ENCODE measurements at places on chromosomes 12 and 14.
A peak's percentile ranks its signal among the peaks of the same experiment; 100 is the strongest.

GRCh38 chr12:97643924-97644323 is 181.3 kb downstream of the RMST start:
- DNase-seq: peak; percentile 6

DNA sequence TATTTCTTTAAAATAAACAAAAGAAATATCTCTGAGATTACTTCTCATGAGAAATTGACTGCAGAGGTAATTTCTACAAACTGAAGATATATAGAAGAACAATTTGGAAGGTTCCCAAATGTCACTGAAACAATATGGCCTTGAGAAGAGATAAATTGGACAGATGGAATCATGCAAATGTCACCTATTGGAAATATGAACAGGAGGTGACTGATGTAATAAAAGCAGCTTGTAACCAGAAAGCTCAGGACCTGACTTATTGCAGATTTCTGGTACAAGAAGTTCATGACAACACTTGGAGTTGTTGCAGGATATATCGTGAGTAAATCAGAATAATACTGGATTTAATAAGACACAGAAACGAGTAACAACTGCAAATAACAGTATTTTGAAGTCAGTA is 93.3 kb upstream of the TRHDE start:
- DNase-seq: no peak

GRCh38 chr14:79379266-79379665 is 832.0 kb downstream of the DIO2 start:
- no peak for DNase-seq

DNA sequence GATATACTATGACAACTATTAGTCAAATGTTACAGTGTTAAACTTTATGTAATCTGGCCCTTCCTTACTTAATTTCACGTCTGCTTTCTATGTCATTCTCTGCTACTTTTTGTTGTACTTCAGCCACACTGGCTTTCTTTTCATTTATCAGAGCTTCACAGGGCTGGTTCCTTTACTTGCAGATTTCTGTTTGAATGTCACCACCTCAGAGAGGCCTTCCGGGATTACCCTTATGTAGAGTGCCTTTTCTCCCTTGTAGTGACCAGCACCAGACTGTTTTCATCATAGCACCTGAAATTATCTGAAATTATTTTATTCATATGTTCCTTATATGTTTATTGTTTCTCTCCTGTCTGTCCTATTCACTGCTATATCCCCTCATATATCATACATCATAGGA is 75.4 kb downstream of the TAOK3 start:
- DNase-seq: no peak

- DNase-seq: no peak
These were observed 7.5 kb upstream of the CDCA4 start for GRCh38 chr14:105028251-105028927.

DNA sequence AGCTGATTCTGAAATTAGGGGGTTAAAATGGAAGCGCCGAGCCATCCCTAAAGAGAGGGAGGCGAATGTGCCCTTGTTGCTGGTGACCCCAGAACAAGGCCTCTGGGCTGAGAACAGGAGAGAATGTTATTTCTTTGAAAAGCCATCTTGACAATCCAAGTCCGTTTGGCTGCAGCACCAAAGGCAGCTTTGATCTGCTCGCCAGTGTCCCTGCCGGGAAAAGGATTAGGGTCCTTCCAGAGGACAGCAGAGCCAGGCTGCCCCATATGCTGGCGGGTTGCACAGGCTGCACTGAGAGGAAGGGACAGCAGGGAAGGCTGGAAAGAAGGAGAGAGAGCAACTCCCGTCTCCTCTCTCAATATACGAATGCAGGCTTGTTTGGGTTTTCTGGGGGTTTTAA is 141.7 kb downstream of the TMEM132C start:
- DNase-seq: no peak

DNA sequence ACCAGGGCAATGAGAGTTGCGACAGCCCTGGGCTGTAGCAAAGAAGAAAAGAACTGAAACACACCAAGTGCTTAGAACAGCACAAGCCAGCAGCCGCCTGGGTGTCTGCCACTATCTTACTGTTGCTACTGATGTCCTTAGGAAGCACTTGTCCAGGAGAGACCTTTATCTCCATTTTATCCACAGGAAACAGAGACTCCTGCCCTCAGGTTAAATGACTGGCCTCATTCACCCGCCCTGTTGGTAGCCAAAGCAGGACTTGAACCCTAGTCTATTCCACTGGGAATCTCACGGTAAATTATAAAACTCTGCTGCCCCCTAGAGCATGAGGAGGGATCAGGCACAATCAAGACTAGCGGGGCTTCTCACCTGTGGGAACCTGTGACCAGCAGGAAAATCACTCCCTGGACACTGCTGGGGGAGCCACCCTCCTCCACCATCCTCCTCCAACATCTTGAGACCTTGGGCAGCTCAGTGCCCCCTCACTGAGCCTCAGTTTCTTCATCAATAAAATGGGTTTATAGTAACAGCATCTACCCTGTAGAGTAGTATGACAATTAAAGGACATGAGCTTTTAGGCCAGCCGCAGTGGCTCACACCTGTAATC is 20.5 kb upstream of the TESC start:
- no peak for DNase-seq

DNA sequence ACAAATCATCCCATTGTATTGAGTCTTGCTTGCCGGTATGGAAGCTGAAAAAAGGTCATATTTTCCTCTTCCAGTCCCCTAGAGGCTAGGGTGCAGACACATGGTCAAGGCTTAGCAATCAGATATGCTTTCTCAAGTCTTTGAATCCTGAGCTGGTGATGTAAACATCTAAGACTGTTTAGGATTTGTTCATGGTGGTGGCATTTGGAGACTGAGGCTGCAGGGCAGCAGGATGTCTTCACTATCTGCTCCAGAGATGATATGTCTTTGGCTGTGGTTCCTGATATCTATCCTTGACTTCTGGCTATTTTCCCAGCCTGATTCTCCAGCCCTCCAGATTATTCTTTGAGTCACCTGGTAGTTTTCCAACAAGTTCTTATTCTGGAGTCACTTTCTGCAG is 50.5 kb upstream of the DACT1 start:
- DNase-seq: no peak

DNA sequence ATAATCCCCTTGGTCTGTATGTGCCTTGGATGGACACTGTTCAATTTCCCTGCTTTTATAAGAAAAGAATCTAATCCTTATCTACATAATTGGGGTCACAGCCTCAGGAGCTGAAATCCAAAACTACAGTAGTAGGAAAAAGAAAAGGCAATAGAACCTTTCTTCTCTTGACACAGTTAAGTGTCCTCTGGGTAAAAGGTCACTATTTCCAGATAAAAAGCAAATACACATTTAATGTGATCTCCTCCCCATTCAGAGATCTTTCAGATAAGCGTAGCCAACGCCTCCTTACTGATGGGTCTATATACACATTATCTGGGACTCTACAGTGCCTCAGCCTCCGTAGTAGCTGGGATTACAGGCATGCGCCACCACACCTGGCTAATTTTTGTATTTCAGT is 73.4 kb downstream of the CLIP1 start:
- no peak for DNase-seq

- peak; percentile 8 for DNase-seq
These were observed 14.6 kb downstream of the PCNX4 start for GRCh38 chr14:60106339-60106738.

DNA sequence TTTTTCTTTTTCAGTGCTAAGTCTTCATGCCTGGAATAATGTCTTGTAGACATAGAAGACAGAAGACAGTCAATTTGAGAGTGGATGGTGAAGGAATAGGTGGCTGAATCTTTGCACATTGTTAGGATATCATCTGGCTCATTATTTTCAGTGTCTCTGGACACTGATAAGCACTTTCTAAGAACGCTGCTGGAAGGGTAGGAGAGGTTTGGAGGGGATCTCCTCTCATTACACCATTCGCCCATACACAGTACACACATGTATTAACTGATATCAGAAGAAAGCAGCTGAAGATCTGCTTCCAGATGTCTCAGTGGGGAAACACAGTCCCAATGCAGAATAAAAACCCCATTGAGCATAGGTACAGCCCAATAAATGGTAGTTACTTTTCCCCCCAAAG is 461.1 kb upstream of the DCN start:
- no peak for DNase-seq

DNA sequence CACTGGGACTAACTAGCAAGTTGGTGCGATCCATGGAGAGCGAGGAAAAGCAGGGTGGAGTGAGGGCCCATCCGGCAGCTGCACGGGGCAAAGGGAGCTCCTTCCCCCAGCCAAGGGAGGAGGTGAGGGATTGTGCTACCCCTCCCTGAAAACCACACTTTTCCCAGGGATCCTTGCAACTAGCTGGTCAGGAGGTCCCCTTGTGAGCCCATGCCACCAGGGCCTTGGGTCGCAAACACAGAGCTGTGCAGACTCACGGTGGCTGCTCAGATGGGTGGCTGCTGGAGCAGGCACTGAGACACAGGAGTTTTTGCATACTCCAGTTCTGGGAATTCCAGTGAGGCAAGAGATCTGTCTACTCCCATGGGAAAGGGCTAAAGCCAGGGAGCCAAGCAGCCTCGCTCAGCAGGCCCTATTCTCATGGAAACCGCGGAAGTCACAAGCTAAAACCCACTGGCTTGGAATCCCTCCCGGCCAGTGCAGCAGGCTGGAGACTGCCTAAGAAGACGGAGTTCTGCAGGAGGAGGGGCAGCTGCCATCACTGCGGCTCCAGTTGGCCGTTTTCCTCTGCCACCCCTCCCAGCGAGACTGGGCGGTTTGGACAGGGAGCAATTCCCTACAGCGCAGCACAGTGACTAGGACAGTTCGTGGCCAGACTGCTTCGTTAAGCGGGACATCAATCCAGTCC is 10.9 kb upstream of the ZNF705A start:
- DNase-seq: peak; percentile 28

DNA sequence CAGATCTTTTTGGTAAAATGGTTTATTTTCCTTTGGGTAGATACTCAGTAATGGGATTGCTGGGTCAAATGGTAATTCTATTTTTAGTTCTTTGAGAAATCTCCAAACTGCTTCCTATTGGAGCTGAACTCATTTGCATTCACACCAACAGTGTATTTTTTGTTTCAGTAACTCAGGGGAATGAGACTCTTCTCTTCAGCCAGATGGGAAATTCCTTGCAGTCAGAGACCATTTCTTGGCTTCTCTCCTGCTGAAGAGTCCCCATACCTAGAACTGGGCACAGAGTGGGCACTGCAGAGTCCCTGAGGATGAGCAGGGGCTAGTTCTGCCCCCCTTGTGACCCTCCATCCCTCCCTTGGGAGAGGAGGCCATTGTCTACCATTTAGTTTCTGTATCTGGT is 10.8 kb downstream of the SDSL start:
- no peak for DNase-seq

- no peak for DNase-seq
These were observed 195.8 kb downstream of the SLC25A21 start for GRCh38 chr14:36976571-36977023.

DNA sequence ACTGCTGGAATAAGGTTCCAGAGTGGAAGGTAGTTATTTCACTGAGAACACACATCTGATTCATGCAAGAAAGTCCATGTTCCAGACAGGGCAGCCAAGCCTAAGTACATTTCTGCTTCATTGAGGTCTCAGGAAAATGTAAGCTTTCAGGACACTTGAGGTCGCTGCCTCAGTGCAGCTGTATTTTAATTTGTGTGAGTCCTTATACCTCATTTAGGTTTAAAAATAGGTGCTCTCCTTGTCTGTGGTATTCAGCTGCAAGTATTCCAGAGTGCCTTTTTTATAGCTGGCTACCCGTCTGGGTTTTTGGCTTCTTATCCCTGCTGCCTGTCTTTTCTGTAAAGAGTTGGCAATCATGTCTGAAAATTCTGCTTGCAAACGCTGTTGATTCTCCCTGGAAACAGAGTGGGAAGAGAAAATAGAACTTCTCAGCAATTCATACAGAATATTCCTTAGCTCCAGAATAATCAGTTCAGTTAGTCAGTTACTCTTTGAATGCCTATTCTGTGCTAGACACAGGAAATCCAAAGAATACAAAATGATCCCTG is 45.3 kb upstream of the PLBD1 start:
- no peak for DNase-seq

DNA sequence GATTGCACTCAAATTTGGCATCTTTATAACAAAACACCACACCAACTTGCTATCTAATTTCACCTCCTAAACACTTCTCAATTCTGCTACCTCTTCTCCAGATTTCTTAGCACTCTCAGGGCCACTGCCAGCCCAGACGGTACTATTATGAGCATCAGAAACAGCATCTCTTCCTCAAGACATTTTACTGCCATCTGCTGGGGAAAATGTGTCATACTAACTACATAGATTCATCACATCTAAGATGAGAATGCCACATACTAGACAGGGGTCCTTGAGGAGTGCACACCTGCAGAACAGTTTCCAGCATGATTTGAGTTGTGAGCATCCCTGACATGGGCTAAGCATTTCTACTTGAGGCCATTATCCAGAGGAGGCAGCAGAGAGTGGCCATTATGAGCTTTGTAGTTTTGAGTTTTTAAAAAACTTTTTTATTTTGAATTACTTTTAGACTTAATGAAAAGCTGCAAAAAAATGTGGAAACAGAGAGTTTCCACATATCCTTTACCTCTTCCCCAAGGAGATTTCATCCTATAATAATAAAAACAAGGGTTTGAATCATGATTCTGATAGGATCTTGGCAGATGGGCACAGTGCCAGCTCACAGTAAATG is 15.1 kb upstream of the GRIP1 start:
- no peak for DNase-seq

- no peak for DNase-seq
These were observed 19.4 kb upstream of the P2RX4 start for GRCh38 chr12:121190523-121191031.

DNA sequence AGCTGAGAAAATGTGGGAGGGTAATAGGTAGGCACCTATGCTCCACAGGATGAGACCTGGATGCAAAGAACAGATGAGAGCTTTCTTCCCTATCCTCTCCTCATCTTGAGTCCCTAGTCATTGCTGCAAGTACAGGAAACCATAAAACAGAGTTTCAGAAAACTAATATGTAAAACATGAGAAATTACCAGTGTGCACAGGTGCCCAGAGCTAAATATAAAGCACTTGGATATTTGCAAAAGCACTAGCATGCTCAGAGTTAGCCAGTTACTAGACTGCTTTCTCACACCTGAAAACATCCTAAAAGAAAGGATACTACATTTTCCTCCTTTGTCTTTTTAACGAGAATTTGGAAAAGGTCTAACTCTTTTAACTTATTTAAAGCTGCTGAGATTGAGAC is 324.3 kb downstream of the DAD1 start:
- no peak for DNase-seq

GRCh38 chr12:22089486-22089885 is 43.5 kb downstream of the CMAS start:
- no peak for DNase-seq

DNA sequence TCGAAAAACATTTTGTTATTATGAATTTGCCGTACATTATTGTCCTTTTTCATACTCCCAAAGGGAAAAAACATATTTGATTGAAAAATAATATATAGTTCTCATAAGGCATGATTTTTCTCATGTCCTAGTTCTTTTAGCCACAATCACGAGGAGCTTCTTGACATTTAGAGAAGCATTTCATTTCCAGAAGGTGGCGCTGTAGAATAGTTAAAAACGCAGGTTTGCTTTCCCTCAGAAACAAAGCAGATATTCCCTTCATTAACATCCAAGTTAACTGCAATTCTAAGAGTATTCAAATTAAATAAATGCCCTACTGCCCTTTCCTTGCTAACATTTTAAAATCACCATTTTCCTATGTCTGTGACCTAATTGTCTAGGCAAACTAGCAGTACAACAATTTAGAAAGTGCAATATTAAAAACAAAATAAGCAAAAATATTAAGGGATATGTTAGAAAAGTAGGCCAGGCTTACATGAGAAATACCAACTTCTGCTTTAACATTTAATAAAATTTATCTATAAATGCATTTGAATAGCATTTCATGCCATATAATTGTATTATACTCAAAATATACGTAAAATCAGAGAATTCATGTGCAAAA is 10.9 kb upstream of the PIK3C2G start:
- DNase-seq: no peak

GRCh38 chr14:33848706-33849454 is 102.0 kb downstream of the EGLN3 start:
- peak; percentile 60 for DNase-seq

Data from hypothalamus (tissue), 51 donors.